ENCODE measurements at places on chromosomes 6 and 20.

GRCh38 chr20:60070791-60071190 is 112.6 kb downstream of the CDH26 start:
- no peak for DNase-seq

DNA sequence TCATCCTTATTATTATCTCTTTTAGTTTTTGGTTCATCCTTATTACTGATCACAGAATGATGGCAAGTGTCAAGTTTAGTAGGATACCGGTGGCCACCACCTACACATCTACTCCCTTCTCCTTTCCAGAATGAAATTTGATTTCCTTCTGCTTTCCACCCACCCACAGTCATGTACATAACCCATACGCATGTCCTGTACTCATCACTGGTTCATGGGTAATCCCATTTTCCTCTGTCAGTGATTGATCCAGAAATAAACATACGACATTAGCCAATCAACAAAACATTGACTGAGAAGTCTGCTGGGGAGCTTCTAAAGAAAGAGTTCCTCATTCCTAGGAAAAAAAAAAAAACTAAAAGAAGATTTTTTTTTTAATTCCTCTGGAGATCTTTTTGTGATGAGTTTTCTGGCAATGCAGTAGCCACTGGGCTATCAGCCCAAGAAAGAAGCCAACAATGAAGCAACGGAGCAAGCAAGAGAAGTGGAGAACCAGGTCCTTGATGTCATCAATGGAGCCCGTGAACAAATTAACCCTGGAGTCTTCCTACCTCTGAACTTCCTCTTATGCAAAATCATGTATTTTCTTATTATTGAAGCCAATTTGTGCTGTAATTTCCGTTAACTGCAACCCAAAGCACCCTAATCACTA is 127.8 kb downstream of the TASP1 start:
- DNase-seq: no peak

DNA sequence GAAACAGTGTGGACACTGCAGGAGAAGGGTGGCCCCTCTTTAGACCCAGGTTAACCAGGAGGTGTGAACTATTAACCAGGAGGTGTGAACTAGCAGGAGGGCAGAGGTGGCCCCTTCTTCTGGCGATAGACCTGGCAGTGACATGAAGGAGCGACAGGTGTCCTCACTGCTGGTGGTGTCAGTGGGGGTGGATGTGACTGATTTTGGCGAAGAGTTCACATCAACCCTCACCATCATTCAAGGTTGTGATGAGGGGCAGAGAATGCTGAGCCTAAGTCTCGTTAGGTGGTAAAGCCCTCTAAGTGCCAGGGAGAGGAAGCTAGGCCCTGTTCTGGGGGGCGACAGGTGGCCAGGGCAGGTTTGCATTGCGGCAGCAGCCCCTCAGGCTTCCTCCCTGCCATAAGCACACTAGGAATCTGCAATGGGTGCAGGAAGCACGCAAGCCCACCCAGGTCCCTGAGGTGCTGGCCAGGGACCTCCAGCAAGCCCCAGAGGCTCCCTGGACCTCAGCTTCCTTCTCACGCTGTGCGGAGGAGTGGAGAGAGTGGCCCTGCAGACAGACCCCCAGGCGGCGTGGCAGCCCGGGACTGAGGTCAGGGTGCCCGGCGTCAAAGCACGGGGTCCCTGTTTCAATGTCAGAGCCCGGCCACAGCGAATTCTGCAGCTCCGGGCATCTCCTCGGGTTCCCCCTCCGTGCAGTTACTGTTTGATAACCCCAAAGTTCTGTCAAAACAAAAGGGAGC is 13.7 kb downstream of the NPEPL1 start:
- DNase-seq: no peak

DNA sequence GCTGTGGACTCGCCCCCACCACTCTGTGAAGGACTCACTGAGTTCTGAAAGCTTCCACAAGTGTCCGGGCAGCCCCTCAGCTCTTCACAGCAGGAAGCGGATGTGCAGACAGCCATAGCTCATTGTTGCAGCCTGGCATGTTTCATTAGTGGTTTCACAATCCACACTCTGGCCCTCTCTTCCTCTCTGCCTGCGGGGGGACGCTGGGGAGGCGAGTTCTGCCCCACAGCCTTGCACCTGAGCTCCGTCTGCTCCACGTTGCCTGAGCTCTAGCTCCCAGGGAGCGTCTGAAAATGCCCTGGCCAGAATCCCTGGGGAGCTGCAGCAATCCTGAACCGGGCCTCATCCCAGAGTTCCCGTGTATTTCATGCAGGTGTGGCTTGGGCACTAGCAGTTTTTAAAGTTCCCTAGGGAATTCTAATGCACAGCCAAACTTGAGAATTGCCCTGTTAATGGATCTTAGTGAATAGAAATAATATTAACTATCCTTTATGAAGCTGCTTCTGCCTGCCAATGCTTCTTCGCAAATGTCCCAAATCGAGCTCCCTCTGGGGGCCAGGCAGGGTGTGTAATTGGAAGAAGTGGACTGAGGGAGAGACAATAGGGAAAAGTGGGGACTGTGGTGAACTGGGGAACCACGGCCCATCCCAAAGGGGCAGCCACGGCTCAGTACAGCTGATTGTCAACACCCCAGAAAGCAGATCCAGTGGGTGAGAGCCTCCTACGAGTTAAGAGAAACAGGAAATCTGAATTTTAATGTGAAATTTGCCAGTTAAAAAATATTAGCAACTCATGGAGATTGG is 51.5 kb downstream of the CTCFL start:
- no peak for DNase-seq

GRCh38 chr6:159002432-159003155 is 2.6 kb upstream of the RSPH3 start:
- no peak for DNase-seq

- DNase-seq: no peak
Observed at GRCh38 chr6:118660218-118660569, 8.8 kb upstream of the CEP85L start.

DNA sequence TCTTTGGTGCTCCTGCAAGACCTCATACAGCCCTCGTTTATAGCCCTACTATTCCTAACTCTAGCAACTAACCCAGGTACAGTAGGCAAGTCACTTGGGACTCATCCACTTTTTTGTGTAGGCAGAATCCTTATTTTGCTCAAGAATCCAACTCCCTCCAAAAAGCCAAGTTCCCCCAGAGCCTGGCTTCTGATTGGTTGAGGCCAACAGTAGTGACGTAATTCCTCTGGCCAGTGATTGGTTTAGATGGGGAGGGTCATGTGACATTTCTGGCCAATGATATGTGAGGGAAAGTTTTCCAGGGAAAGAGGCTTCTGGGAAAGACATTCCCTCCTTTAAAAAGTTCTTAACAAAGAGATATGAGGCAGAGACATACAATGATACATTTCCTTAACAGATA is 32.1 kb downstream of the KIAA1755 start:
- no peak for DNase-seq

- DNase-seq: no peak
Observed at GRCh38 chr6:82205930-82206392, 41.6 kb downstream of the IBTK start.

GRCh38 chr6:53615633-53616449 is 49.7 kb downstream of the KLHL31 start:
- DNase-seq: no peak

DNA sequence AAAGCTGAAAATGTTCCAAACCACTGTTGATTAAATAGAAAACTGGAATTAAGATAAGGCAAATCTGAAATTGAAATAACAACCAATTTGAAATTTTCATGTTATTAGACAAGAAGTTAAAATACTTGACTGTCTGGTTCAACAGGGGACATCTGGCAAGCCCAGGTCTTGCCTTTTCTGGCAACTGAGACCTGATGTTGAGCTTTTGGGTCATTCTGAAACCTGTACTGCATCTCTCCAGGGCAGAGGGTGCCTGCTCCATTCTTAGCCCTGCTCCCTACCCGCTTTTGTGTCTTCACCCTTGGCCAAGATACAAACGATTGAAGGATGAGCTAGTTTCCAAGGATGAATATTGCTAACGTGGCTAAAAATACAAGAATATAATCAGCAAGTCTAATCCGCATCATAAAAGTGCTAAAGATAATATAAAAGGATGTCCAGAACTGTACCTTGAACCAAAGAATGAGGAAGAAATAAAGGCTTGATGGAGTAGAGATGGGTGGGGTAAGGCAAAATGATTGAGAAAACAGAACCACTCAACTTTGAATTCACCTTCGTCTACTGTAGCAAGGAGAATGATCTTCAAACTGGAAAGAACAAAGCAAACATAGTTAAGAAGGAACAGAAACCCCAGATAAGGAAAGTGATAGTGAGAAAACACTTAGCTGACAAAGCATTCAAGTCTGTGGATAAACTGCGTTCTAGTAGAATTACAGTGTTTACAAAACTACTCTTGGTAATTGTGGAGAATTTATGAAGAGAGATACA is 109.8 kb upstream of the MAN1A1 start:
- DNase-seq: no peak

DNA sequence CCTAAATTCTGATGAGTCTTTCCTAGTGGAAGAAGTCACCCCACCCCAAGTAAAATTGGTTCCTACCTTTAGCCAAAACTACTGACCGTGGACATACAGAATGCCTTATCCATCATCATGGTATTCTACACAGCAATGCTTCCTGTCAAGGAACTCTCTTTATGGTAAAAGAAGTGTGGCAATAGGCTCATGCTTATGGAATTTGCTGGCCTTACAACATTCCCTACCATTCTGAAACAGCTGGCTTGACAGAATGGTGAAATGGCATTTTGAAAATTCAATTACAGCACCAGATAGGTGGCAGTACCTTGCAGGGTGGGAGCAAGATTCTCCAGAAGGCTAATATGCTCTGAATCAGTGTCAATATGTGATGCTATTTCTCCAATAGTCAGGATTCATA is 41.8 kb upstream of the BACH2 start:
- no peak for DNase-seq

DNA sequence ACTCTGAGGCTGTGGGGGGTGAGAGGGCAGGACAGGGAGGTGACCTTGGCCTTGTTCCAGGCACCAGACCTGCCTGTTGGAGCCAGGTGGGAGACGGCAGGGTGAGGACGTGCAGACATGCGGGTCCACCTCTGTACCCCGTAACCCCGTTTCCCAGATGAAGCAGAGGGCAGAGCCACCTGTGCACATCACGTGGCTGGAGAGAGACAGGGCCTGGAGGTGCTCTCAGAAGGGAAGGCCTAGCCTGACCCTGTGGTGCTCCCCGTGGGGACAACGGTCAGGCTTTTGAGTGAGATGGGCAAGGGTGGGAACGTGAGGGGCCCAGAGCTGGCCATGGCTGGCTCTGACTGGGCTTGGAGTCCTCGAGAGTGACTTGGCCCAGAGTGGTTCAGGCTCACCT is 6.6 kb downstream of the NTSR1 start:
- DNase-seq: no peak

GRCh38 chr6:154653853-154654252 is 79.4 kb upstream of the SCAF8 start:
- DNase-seq: no peak

GRCh38 chr20:49444553-49444990 is 37.9 kb downstream of the KCNB1 start:
- no peak for DNase-seq

GRCh38 chr6:39197521-39197920 is 31.8 kb downstream of the KCNK5 start:
- DNase-seq: no peak

DNA sequence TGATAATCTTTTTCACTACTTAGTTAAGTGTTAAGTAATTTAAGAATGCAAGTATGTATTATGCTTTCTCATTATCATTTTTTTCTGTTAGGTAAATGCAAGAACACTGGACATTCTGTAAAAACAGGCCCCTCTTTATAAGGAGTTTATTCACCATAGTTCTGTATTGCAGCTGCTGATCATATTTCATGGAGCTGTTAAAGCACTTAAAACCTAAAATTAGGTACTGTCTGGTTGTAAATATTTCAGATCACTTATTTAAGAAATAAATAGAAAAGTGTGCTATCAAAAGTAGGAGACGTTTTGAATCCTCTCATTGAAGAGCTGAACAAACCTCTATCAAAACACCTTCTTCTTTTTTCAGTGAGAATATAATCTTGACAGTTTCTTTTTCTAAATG is 3.9 kb downstream of the EYA4 start:
- no peak for DNase-seq

DNA sequence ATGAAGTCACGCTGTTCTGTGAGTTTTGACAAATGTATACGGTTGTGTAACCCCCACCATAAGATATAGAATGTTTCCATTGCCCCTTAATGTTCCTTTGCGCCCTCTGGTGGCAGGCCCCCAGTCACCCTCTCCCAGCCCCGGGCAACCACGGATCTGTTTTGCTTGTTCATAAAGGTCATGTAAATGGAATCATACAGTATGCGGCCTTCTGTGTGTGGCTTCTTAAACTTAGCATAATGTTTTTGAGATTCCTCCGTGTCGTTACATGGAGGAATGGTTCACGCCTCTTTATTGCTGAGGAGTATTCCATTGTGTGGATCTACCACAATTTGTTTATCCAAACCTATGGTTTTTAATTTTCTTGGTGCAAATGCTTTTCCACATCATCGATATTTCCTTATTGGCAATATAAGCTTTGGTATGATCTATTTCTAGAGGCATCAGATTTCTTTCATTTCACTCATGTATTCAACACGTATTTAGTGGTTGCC is 28.4 kb downstream of the LYRM2 start:
- peak; percentile 77 for DNase-seq

- no peak for DNase-seq
Observed at GRCh38 chr6:133300896-133301295, 59.7 kb downstream of the EYA4 start.
